Body of pancreas (tissue), 4 donors: ENCODE measurements at places on chromosomes 12 and 14.
A peak's percentile ranks its signal among the peaks of the same experiment; 100 is the strongest.

DNA sequence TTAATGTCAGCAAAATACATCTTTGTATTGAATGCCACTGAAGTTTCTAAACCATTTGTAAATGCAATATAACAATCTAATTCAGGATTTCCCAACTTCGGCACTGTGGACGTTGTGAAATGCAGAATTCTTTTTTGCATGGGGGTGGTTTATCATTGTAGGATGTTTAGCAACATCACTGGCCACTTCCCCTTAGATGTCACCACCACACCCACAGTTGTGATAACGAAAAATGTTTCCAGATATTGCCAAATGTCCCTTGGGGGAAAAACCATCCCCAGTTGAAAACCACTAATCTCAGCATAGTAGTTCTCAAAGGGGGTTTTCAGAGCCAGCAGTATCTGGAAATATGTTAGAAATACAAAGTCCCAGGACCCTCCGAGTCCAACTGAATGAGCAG lies 203.3 kb downstream of the NAV3 start:
- no peaks in the 10 kb centered on the region for H3K4me1 ChIP-seq
- no peak overlapping the region for H3K4me3 ChIP-seq
- no peaks in the 10 kb centered on the region for H3K36me3 ChIP-seq

- H3K4me3 ChIP-seq: no peak overlapping the region
- H3K36me3 ChIP-seq: no peaks in the 10 kb centered on the region
- no peaks in the 10 kb centered on the region for H3K27me3 ChIP-seq
- DNase-seq: no peak
Observed at GRCh38 chr12:110785240-110785639, 42.5 kb upstream of the PPP1CC start.

GRCh38 chr12:2039034-2039433 lies 13.8 kb upstream of the CACNA1C start:
- no peak for DNase-seq
- H3K27me3 ChIP-seq: no peaks in the 10 kb centered on the region
- H3K27ac ChIP-seq: no peak overlapping the region
- H3K36me3 ChIP-seq: no peaks in the 10 kb centered on the region
- H3K4me1 ChIP-seq: peaks cover 9% of the 10 kb centered on the region

DNA sequence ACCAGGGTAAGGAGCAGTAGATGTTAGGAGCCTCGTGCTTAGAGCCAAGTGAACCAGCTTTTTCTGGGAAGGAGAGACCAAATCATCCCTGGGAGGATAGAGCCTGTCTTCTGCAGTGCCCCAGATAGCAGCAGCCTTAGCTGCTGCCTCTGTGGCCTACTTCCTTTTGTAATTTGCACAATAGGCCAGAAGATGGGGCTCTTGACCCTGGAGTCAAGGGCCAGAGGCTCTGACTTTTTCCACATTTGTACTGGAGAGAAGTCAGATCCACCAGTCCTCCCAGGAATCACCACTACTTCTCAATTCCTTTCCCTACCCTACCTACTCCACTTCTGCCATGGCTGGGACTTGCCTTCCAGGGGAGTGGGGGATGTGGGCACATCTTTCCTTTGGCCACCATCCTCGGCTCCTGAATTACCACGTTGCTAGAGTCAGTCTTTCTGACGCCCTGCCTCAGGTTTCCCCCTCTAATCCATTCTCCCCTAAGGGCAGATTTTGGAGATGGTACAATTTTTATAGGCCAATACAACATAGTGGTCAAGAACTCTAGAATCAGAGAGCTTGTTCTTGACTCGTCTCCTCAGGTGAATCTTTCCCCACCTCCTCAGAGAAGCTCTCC lies 3.3 kb upstream of the SLC4A8 start:
- peak; percentile 63 for DNase-seq
- H3K4me1 ChIP-seq: peaks cover 18% of the 10 kb centered on the region
- no peak overlapping the region for H3K4me3 ChIP-seq
- no peak overlapping the region for H3K27ac ChIP-seq
- H3K27me3 ChIP-seq: peaks cover 6% of the 10 kb centered on the region
- H3K36me3 ChIP-seq: no peaks in the 10 kb centered on the region

GRCh38 chr14:37167151-37168047 lies 5.0 kb downstream of the SLC25A21 start:
- no peaks in the 10 kb centered on the region for H3K36me3 ChIP-seq

DNA sequence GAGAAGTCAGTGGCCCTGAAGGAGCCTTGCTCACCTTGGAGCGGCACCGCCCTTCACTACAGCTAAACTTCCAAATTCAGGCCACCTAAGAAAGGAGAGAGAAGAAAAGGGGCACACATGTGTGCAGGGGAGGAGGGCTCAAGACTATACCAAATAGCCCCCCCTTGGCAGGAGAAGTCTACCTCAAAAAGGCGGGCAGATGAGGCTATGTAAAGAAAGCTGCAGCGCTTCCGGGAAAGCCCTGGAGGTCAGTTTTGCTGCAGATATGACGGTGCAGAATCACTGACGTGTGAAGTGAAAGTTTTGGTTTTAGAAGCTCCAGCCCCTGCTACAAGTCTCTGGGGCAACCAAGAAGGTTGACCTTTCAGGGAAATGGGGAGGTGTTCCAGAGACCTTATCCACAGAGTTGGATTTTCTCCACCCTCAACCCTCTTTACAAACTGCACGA lies 48.2 kb upstream of the PNMA1 start:
- no peaks in the 10 kb centered on the region for H3K27me3 ChIP-seq
- no peaks in the 10 kb centered on the region for H3K36me3 ChIP-seq
- DNase-seq: no peak
- H3K4me3 ChIP-seq: no peak overlapping the region
